ENCODE measurements at places on chromosomes 4 and X.
A peak's percentile ranks its signal among the peaks of the same experiment; 100 is the strongest.

DNA sequence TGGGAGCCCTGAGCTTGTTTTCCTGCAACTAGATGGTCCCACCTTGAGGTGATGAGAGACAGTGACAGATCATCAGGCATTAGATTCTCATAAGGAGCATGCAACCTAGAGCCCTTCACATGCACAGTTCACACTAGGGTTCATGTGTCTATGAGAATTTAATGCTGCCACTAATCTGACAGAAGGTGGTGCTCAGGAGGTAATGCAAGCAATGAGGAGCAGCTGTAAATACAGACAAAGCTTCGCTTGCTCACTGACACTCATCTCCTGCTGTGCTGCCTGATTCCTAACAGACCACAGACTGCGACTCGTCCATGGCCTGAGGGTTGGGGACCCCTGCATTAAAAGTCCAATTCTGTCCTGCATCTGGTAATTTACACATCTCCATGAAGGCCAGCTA lies 141.6 kb downstream of the KCNIP4 start:
- DNase-seq = no peak

GRCh38 chr4:21046141-21046540 lies 345.9 kb downstream of the PACRGL start:
- no peak for DNase-seq

- DNase-seq = no peak
Observed at GRCh38 chr4:147192679-147193078, 247.0 kb upstream of the TTC29 start.

GRCh38 chr4:124863040-124863545 lies 150.6 kb upstream of the ANKRD50 start:
- DNase-seq = no peak

- DNase-seq = no peak
Observed at GRCh38 chr4:137510557-137511265, 21.6 kb downstream of the PCDH18 start.

DNA sequence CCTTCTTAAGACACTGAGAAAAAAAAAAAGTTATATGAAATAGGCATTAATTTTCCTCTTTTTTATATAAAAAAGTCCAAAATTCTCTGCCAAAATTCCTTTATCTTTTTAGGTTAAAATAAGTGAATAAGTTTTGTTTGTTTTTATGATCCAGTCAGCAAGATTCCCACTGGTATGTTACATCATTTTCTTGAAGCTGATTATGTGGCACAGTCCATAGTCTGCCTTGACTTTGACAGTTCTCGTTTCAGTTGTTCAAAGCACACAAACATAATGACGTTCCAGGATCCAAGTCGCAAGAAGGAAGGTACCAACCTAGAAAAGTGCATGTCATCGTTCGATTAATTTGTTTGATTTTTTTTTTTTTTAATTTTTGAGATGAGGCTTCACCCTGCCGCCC lies 9.1 kb downstream of the UCP1 start:
- no peak for DNase-seq

DNA sequence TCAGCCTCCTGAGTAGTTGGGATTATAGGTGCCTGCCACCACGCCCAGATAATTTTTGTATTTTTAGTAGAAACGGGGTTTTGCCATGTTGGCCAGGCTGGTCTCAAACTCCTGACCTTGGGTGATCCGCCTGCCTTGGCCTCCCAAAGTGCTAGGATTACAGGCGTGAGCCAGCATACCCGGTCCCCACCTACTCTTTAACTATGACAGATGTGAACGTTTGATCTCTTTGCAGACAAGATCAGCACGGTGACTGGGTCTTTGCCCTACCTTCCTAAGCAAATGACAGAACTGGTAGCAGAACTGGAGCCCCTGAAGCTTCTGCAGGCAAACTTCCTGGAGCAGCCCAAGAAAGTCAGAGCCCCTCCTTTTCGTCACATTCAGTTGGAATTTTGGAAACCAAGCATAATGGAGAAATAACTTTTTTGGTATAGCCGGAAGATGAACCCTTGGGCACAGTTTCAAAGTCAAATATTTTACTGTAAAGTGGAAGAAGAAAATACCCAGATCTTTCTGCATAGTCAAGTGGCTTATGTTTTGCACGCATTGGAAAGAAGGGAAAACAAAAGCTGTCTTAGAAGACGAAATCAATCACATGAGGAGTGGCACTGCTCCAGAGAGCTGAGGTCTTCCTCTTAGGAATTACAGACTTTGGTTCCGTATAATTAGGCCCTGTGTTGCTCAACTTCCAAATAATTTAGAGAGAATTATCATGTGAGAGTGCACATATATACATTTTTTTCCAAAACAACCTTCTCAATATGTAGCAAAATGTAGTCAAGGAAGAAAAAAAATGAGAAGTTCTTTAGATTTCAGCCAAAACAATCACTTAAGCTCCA lies 90.6 kb downstream of the SORBS2 start:
- DNase-seq = no peak

- no peak for DNase-seq
Observed at GRCh38 chrX:128691872-128692271, 639.7 kb upstream of the ACTRT1 start.

DNA sequence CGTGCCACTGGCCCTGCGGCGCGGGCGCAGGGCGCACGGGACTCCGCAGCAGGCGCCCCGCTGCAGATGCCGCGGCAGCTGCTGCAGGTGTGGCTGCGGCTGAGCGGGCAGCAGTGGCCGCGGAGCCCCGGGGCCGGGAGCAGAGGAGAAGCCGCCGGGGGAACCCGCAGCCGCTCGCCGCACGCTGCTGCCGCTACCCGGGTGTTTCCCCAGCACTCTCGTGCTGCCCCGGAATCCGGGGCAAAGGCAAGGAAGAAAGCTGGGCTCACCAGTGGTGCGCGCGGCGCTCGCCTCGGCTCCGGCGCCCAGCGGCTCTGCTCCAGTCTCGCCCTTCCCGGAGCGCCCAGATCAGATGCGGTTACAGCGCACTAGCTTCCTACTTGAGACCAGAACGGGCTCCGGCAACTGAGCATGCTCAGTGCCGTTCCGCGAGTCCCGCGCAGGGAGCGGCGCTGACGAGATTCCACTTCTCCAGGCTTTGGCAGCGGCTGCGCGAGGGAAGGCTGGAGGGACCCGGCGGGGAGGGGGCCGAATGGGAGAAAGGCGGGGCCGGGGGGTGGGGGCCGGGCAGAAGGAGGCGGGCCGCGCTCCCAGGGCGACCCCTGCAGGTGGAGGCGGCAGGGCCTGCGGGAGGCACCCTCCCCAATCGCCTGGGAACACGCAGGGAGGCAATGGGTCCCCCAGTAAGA lies at the start of gene APBB2:
APBB2 (minus strand) TSS at position 407 of the 689 bp plus-strand sequence. CDS start 181,288 bp downstream, outside the sequence.
- peak; percentile 27 for DNase-seq

DNA sequence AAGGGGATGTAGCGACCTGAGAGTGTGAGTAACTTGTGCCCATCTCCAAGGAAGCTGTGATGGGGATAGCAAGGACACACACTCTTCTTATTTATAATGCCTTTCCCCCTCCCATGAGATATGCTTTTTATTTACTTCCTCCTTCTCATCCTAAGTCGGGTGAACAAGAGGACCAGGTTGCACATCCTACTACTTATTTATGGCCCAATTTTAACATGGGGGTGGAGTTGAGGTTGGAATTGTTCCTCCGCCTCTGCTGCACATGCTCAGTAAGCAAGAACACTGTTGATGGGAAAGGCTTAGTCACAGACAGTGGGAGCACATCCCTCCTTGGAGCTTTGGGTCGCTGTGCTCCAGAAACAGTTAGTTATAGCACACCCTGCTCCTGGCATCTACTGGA lies 15.2 kb upstream of the TLR8 start:
- DNase-seq = no peak

DNA sequence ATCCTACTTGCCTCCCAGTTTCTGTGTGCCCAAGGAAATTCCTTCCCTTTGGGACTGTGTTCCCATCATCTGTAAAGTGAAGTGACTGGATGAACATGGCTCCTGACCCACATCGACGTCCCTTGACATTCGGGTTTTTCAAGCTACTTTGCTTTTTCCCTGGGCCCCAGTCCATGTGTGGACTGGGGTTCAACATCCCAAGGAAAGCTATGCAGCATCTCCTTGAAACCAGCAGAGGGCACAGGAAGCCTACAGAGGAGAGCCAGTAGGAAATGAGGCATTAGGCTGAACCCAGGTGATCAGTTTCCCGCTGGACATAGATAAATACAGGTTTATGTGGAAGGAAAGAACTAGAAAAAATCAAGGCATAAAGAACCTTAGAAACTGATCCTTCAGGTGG lies 145.1 kb upstream of the ARHGEF9 start:
- DNase-seq = no peak

- DNase-seq = no peak
Observed at GRCh38 chrX:63488546-63489373, 137.6 kb upstream of the SPIN4 start.

- no peak for DNase-seq
Observed at GRCh38 chrX:16517039-16517605, 132.8 kb upstream of the S100G start.

DNA sequence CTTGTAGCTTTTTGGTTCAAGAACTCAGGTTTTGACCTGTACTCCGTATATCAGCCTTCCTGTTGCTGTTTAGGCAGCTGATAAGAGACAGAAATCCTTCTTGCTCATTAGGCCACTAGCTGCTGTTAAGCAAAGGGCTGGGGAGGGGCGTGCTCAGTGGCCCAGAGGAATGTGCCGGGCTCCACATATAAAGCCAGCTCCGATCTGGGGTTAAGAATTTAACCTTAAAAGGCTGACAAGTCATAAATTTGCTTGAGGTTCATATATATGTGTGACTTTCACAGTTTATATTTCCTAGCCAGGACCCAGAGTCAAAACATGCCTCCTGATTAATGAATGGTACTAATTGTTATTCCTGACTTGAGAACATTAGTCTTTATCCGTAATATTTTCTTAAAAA lies 15.3 kb downstream of the GPC3 start:
- DNase-seq = no peak

DNA sequence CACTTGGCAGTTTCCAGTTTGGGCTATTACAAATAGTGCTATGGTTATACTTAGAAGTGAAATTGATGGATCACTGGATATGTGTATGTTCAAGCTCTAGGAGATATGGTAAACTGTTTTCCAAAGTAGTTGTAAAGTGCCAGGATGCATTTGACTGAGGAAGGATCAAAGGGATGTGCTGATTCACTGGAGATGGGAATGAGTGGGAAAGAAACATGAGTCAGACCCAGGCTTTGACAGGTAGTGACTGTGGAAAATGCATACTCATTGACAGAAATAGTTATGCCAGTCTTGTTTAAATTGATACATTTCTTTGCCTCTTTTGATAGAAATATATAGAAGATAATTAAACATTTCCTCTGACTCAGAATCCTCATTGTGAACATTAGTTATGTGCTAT lies 77.9 kb downstream of the CEP135 start:
- DNase-seq = no peak

DNA sequence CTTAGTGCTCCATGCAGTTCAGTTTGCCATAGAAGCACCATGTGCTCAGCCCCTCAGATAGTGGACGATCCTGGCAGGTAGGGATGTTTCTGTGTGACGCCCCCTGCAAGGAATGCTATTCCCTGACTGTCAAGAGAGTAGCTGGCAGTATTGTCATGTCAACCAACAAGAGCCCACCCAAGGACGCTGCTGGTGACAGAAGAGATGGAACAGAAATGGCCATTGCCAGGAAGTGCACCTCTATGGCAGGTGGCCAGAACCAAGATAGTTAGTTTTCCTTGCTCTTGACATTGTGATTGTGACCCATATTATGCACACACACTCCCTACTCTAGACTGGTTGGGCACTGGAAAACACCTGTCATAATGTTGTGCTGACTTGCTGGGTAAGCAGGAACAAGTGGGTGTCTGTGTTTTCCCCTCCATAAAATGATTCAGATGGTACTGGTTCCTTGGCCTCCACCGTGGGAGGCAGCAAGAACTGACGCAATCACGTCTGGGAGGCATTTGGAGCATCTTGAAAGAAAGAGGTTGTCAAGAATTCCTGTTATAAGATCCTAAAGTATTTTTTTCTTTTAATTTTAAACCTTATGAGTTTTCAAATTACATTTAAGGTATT lies 507.9 kb downstream of the MID1IP1 start:
- DNase-seq = peak; percentile 27

DNA sequence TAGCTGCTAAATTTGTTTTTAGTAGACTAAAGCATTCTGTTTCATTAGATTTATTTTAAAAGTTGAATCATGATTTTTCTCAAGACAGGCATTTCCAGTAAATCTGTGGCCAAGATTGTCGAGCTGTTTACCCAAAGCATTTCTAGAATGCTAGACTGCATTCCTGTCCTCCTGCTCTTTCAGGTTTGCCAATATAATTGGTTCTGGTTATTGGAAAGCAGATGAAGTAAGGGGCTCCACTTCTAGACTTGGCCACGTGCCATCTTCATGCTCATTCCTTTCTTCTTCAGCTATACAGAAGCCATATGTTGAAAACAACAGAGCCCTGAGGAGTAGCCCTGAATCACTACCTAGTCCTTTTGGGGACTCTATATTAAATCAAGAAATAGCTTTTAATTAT lies 62.5 kb downstream of the PGRMC2 start:
- no peak for DNase-seq

GRCh38 chr4:145539671-145540070 lies 58.0 kb downstream of the SMAD1 start:
- DNase-seq = no peak

- DNase-seq = no peak
Observed at GRCh38 chr4:177116161-177116560, 193.5 kb upstream of the NEIL3 start.

- no peak for DNase-seq
Observed at GRCh38 chrX:118990512-118991227, 16.3 kb downstream of the LONRF3 start.

DNA sequence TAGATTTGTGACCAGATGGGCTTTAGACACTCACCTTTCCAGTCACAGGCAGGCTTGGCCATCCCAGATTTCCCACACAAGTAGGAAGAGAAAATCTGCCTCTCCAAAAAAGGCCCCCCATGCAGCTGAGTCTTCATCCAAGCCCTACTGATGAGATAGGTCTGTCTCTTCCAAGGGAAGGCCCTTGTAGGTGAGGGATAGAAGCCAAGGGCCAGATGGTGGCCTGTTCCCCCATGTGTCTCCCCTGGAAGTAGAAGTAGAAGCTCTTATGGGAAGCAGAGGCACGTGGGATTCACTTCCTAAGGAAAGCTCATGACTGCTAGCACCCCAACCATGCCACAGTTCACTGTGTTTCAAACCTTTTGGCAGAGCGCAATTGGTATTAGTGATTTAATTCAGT lies 81.5 kb downstream of the REPS2 start:
- DNase-seq = no peak

DNA sequence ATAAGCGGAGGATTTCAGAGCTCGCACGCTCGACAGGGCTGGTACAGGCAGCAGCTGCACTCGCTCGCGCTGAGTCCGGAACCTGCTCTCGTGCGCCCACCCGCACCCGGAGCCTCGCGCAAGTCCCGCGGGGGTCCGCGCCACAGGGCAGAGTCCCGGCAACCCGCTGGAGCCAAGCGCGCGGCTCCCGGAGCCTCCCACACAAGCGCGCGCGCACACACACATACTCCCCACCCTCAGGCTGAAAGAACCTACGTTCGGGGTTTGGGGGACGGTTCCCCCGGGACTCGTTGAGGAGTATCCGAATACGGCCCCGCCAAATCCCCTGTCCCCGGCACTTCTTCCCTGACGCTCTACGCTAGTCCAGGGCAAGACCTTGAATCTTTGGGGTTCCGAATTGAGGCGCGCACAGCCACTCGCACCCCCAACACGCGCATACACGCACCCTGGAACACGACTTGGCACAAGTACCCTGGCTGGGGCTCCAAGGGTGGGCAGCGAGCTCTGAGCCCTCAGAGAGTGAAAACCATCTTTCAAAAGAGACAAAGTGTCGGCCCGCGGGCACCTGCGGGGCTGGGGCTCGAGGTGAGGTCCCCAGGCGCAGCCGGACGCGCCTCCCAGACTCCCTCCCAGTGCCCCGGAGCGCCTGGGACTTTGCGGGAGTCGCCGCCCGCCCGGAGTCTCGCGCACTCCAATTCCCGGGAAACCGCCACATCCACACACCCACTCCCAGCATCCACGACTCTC lies 952 bp downstream of the ANOS1 start:
- no peak for DNase-seq
